ENCODE measurements at places on chromosomes 11 and 22.

DNA sequence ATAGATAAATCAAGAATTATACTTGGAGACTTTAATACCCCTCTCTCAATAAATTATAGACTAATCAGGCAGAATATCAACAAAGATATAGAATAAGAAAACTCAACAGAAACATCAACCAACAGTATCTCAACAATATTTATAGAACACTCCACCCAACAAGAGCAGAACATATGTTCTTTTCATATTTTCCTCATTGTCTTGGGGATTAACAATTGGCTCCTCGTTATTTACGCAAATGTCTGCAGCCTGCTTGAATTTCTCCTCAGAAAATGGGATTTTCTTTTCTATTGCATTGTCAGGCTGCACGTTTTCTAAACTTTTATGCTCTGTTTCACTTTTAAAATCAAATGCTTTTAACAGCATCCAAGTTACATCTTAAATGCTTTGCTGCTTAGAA, 37.0 kb upstream of the FBLN1 start:
- DNase-seq = no peak

GRCh38 chr11:30538251-30538650, 47.9 kb downstream of the MPPED2 start:
- DNase-seq = no peak

GRCh38 chr11:10076458-10077141, 217.4 kb downstream of the SBF2 start:
- DNase-seq = no peak

- no peak for DNase-seq
These were observed 62.6 kb downstream of the SWAP70 start for GRCh38 chr11:9726321-9727022.

DNA sequence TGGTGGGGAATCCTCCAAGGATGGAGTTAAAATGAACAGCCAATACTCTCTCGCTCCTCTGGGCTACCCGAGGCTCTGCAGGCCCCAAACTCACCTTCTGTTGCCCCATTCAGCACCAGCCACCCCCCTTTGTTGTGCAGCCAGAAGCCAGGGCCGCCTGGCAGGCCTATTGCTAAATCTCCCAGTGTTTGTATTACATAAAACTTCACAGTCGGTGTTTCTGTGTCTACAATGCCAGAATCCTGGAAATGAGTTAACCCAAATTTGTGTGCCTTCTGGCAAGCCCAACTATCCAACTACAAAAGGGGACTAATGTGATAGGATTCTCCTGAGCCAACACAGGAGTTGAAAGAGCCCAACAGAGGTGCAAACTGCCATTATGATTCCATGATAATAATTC, 9.3 kb downstream of the KCNJ5 start:
- DNase-seq = no peak

GRCh38 chr11:44308923-44309477, 939 bp downstream of the ALX4 start:
- no peak for DNase-seq

DNA sequence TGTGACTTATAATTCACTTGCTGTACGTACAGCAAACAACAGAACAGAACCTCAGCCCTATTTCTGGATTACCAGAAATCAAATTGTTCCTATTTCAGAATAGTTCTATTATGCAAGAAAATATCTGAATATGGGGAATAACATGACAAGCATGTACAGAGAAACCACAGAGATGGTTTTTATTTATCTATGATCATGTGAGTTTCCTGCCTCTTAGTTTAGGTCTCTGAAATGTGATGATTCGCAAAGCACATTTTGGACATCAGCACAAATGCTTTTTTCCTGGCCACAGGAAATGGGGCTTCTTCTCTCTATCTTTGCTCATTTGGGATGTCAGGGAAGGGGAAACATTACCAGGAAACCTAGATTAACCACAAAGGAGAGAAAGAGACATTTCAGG, 266.7 kb upstream of the CTSC start:
- DNase-seq = no peak

- no peak for DNase-seq
These were observed 38.2 kb downstream of the PRDM11 start for GRCh38 chr11:45184640-45185039.

DNA sequence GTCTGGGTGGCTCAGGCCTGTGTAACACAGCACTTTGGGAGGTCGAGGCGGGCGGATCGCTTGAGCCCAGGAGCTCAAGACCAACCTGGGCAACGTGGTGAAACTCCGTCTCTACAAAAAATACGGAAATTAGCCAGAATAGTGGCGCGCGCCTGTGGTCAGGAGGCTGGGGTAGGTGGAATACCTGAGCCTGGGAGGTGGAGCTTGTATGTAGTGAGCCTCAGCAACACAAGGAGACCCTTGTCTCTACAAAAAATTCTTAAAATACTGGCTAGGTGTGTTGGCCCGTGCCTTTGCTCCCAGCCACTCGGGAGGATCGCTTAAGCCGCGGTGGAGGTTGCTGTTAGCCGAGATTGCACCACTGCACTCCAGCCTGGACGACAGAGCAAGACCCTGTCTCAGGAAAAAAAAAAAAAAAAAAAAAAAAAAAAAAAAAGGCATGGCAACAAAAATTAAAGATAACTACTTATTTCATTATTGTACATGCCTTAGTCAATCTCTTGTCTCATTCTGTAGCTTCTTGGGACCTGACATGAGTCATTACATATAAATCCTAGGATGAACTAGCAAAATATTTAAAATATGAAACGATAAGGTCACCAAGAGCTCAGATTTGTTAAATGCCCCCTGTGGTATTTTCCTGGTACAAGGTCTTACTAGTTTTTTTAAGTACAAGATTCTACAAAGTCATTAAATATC, 1.1 kb downstream of the TAF1D start:
- DNase-seq = peak; percentile 10

GRCh38 chr22:17789379-17790200, 15.3 kb upstream of the BID start:
- DNase-seq = no peak

DNA sequence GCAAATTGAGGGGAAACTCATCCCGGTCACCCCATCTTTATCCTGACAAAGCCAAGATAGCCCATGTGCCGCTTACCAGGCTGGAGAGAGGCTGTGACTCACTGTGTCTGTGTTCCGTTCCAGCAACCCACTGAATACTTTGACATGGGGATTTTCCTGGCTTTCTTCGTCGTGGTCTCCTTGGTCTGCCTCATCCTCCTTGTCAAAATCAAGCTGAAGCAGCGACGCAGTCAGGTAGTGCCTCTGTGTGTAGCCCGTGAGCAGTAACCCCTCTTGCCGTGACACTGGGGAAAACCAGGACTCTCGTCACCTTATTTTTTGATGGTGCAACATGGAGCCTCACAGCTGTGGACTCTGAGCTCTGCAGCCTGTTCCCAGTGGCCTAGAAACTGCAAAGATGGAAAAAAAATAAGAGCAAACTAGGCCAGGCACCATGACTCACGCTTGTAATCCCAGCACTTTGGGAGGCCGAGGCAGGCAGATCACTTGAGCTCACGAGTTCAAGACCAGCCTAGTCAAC, 16.9 kb downstream of the C22orf31 start:
- DNase-seq = no peak

DNA sequence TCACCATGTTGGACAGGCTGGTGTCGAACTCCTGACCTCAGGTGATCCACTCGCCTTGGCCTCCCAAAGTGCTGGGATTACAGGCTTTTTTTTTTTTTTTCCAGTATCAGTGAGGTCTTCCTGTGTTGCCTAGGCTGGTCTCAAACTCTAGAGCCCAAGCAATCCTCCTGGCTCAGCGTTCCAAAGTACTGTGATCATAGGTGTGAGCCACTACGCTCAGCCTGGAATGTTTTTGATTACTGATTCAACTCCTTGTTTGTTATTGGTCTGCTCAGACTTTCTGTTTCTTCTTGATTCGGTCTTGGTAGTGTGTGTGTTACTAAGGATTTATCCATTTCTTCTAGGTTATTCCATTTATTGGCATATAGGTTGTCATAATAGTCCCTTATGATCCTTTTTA, 31.3 kb downstream of the NAGA start:
- DNase-seq = no peak

DNA sequence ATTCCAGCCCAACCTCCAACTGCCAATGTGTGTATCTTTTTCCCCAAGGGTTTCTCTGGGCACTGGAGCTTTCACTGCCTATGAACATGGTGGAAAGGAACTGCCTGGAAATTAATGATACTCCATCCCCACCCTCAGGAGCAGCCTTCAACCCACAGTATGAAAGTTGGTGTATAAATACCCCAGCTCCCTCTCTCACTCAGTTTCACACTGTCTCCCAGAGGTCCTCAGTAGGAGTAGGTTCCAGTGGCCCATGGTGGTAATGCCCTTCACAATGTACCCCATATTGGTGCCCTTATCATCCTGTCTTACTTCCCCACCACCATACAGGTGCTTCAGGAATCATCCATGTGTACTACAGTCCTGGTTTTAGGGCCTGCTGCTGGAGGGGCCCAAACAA, 462.6 kb downstream of the MIAT start:
- no peak for DNase-seq

DNA sequence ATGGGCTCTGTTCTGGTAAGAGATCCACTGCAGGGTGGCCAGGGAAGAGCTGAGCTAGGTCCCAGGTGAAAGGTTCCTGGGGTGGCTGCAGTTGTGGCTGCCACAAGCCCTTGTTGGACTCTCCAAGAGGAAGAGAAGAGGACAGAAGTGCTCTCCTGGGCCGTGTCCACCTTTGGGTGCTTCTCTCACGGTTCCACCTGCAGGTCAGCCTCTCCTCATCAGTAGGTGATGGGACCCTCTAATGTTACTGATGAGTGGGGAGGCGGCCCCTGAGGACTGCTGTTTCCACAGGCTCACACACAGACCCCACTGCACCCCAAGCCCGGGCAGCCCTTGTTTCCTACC, 804.9 kb downstream of the BRD1 start:
- no peak for DNase-seq

DNA sequence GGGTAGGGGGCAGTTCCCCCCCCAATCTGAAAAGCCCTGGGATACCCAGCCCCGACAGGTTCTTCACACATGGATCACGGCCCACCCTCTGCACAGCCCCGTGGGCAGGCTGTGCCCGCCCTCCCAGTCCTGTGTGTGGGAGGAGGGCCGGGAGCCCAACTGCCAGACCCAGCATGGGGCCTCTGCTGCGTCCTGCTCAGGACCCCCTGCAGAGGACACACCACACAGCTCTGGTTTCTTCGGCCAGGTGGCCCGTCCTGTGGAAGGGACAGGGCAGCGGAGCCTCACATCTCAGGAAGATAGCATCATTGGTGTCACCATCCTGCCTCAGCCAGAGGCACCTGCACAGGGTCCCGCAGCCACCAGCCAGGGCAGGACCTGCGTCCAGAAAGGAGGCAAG, 396.0 kb downstream of the TBC1D22A start:
- no peak for DNase-seq

GRCh38 chr11:67648140-67648795, 2.3 kb downstream of the ACY3 start:
- no peak for DNase-seq
